ENCODE measurements at places on chromosomes 12 and 14.
A peak's percentile ranks its signal among the peaks of the same experiment; 100 is the strongest.

GRCh38 chr14:83247924-83248639, 1714.4 kb upstream of the SEL1L start:
- no peak for DNase-seq

- DNase-seq = no peak
Observed at GRCh38 chr12:91104812-91105466, 6.4 kb downstream of the LUM start.

- DNase-seq = peak; percentile 64
Observed at GRCh38 chr12:103647267-103647666, 60.2 kb downstream of the STAB2 start.

GRCh38 chr14:93055651-93056115, 60.0 kb downstream of the ITPK1 start:
- no peak for DNase-seq

DNA sequence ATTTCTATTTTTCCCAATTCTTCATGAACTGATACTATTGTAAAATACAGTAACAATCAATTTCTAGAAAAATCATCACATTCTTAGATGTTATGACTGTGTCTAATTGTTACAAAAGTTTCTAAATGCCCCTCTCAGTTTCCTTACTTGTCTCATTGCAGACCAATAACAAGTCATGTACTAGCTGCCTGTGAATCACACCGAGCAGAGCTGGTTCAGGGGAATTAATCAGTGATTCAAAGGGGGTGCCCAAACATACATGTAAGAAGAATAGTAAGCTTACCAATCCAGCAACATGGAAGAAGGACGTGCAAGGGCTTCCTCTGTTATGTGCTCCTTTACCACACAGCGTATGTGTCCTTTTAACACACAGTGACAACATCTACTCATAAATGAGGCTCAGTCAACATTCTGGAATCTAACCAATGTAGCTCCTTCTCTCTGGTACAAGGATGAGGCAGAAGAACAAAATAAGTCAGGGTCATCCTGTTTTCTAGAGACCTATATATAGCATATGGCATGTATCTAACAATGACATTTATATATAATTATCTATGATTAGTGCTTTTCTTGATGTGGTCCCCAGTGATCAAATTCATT, 126.4 kb downstream of the SCN8A start:
- no peak for DNase-seq

GRCh38 chr12:94336211-94336925, 123.3 kb downstream of the CEP83 start:
- DNase-seq = peak; percentile 47

All from HCEC 1CT (cell line).